HuH-7.5 (cell line): ENCODE measurements at places on chromosomes 6 and 20.

DNA sequence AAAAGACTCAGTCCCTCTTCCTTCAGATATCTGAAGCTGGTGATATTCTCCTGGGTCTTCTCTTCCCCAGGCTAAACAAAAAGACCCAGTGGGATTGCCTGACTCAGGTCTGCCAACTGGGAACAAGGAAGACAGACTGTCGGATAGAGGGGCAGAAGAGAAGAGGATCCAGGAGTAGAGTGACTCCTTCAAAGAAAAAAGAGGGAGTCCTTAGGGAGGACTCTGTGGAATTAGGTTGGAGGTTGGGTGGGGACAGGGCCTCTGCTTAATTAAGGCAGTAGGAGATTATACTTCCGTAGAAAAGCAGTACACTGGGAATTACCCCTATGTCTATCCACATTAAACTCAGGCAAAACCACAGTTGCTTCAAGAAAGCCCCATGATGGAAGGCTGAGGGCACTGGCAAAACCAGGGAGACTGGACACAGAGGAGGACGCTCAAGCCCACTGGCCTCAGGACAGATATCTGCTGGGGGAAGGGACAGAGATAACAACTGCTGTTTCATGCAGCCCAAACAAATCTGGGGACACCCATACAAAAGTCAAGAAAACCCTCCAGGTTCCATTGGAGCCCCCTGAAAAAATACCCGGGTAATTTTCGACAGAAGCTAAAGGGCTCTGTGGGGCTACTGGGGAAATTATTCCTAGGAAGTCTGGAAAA is 5.7 kb downstream of the BCL2L1 start:
- no peak for DNase-seq

DNA sequence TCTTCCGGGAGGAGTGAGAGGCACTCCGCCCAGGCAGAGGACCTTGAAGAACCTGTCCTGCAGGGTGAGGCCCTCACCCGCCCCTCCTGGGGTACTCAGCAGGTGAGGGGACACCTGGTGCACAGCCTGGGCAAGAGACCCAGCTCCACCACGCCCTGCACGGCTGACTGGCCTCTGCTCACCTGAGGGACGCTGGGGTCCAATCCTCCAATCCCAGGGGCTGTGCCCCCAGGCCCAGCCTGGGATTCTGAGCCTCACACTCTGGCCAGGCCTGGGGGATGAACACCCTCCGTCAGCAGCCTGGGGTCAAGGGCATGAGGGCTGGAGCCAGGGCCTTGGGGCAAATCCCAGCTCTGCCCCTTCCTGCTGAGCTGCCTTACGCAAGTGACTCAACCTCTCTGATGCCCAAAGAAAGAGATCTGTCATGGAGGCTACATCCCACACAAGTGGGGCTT is 149.9 kb upstream of the PTPN1 start:
- no peak for DNase-seq

DNA sequence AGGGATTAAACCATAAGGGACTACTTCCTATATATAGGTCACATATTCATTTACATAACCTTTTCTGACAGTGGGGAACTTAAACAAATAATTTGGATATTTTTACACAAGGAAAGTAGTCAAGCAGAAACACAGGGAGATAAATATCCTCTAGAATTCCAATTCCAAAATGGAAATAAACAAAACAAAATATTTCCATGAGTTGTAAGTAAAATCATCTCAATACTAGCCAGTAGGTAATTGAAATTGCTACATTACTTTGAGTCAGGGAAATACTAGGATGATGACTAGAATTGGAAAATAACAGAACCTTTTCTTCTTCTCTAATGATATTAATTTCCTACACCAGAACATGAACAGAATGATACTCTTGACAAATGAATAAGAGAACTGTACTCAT is 1308.1 kb upstream of the GJE1 start:
- DNase-seq: no peak

DNA sequence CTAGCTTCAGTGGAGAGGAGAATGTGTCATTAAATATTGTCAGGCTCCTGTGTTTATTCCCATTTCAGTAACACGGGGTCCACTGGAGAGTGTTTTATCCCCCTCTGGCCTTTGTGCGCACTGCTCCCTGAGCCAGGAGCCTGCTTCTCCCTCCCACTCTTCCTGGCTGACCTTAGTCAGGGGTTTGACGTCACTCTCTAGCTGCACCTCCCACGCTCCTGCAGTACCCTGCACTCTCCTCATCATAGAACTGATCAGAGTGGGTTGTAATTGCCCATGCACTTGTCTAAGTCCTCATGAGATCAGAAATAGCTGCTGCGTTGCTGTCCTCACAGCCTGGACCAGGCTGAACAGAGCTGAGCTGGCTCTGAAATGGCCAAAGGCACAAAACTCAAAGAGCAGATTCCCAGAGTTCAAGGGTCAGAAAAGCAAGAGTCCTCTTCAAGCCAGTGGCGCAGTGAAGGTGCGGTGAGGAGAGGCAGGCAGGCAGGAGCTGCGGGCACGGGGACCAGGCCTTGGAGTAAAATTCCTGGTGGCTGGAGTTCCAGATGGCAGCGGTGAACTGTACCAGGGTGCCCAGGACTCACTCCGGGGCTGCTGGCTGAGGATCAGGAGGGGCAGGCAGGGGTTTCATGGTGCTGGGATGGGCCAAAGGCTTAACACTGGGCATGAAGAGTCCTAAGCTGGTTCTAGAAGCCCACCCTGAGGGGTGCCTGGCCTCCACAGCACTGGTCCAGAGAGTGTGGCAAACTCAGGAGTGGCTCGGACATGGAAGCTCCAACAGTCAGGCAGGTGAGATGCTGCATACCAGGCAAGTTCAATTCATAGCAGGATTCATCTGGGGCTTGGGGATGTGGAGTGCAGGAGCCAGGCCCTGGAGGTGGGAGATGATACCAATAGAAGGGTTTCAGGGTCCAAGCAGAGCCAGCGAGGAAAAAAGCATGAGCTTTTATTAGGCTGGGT is 170.9 kb downstream of the SCP2D1 start:
- no peak for DNase-seq

- DNase-seq: peak; percentile 18
Measured at GRCh38 chr20:14879020-14879697, 541.7 kb upstream of the FLRT3 start.

DNA sequence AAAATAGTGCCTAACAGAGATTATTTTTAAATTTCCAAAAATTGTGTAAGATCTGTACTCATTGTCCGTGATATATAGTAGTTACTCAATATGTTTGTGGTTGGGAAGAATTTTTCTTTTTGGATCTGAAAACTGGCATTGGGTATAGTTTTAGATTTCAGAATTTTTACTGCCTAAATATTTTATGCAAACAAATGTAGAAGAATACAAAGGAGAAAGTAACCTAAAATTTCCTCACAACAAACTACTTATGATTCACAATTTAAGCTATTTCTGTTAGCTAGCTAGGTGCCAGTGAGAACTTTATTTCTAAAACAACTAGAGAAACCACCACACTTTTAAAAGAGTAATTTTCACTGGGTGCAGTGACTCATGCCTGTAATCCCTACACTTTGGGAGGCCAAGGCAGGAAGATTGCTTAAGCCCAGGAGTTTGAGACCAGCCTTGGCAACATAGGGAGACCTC is 38.8 kb downstream of the SESN1 start:
- DNase-seq: no peak

DNA sequence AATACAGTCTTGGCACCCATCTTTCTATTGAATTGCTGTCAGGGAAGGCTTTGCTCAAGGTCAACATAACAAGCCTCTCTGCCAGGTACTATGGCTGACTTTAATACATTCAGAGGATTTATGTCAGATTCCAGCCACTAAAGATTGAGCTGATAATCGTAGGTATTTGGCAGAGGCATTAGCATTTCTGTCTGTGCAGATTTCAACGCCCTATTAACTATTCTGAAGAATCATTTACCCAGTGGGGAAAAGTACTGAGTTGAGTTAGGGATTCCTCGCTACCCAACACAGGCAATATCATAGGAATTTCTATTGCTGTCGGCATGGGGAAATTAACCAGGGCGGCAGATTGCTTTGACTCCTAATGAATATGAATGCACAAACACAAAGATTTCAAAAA is 233.7 kb upstream of the SPTLC3 start:
- DNase-seq: no peak

DNA sequence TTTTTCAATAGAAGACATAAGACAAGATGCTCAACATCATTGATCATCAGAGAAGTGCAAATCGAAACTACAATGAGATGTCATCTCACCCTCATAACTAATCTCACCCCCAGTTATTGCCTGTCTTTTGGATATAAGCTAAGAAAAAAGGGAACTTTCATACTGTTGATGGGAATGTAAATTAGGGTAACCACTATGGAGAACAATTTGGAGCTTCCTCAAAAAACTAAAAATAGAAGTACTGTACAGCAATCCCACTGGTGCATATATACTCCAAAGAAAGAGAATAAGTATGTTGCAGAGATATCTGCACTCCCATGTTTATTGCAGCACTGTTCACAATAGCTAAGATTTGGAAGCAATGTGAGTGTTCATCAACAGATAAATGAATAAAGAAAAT is 26.4 kb upstream of the PHF3 start:
- no peak for DNase-seq

DNA sequence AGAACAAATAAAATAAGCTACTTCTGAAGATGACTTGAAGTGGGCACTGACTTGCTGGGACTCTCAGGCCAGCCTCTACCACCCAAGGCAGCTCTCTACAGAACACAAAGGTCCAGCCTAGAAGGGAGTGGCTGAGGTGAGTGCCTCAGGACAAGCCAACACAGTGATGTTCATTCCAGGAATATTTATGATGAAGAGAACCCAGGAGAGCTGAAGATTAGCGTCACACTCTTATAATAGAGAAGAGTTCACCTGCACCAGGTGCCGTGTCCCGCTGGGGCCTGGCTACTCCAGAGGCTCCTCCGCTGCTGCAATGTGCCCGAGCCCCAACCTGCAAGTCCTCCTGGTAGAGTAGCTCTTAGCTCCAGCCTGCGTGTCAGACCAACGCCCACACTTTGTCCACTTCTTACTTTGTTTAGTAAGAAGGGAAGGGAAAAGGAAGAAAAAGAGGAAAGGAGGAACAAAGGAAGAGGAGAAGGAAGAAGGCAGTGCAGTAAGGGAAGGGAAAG is 182.4 kb upstream of the QKI start:
- no peak for DNase-seq

DNA sequence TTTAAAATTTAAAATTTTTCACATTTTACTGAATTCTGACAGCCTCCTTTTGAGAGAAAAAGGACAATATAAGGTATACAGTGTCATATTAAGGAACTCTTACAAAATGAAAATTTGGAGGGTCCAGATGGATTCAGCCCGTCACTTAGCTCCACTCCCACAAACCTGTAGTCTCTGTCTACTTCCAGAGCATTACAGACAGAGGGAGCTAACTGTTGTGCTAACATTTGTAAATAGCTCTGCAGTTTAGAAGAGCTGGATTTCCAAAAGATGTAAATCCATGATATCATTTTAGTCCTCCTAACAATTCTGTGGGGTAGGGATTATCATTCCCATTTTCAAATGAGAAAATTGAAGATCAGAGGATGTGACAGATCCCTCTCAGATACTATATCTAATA is 16.1 kb upstream of the SERINC3 start:
- no peak for DNase-seq

GRCh38 chr6:25178336-25179035 is 100.7 kb upstream of the CARMIL1 start:
- DNase-seq: no peak

GRCh38 chr6:167394339-167394738 is 69.5 kb downstream of the TTLL2 start:
- no peak for DNase-seq

DNA sequence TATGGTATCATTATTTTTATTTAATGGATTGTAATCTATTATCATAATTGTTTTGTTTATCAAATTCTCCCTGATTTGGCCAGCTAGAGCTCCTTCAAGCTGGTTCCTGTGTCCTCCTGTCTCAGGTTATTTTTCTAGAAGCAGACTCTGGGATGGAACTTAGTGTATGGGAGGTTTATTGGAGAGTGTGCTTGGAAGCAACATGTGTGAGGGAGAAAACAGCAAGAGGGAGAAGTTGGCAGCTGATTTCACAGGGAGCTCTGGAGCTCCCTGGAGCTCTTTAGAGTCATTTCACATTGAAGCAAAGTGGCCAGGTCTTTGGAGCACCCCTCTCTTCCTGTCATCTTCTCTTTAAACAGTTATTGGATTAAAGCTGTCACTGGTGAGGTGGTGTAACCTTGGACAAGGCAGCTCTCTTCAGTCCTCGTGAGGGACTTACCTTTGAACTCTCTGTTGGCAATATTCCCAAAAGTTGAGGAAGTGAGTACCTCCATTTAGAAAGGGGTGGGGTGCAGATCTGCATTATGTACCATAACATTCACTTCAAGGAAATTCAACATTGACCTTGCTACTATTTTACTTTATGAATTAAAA is 103.6 kb downstream of the PHF3 start:
- DNase-seq: no peak

DNA sequence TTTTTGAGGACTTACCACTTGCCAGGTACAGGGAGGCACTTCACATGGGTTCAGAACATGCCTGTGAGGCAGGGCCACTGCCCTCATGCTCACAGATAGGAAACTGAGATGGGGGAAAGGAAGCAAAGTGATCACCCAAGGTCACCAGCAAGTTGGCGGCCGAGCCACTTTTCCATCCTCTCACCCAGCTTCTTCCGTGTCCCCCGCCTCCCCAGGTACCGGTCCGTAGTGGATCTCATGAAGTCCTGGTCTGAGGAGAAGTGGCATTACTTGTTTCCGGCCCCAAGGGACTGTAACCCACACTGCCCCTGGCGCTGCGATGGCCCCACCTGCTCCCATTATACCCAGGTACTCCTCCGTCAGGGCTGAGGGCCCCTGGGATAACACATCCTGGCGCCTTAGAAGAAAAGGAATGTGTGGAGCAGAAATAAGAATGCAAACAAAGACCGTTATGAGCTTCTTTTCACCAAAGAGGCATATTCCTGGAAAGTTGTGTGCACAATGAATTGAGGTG is 6.4 kb downstream of the R3HDML start:
- DNase-seq: no peak

DNA sequence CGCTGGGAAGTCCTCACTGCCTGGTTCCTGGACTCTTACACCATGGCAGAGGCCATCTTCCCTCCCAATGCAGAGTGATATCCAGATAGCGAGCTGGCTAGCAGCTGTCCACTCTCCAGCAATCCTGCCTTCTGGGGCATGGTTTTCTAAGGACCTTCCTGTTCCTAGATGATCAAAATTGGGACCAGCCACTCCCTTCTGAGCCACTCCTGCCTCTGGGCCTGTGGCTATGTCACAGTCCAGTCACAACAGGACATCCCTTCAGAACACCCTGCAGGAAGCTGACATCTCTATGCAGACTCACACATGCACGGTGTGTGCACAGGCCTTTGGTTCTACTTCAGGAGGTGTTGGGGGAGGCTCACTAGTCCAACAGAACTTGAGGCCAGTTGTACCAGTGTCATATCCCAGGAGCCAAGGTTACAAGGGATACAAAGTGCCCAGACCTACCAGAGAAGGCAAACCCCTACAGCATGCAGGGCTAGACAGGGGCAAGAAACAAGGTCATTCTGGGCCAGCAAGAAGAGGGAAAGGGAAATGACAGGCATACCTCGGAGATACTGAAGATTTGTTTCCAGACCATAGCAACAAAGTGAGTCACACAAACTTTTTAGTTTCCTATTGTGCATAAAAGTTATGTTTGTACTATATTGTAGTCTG is 2.7 kb upstream of the MCCD1 start:
- no peak for DNase-seq

GRCh38 chr6:5517796-5518195 is 256.5 kb downstream of the FARS2 start:
- DNase-seq: no peak

- no peak for DNase-seq
Measured at GRCh38 chr6:97629180-97629579, 346.2 kb upstream of the MMS22L start.
